ENCODE measurements at places on chromosomes 11 and 22.
A peak's percentile ranks its signal among the peaks of the same experiment; 100 is the strongest.

GRCh38 chr11:38131535-38131934 is 1533.5 kb upstream of the RAG2 start:
- no peak for DNase-seq

GRCh38 chr11:45193695-45194094 is 47.3 kb downstream of the PRDM11 start:
- no peak for DNase-seq

DNA sequence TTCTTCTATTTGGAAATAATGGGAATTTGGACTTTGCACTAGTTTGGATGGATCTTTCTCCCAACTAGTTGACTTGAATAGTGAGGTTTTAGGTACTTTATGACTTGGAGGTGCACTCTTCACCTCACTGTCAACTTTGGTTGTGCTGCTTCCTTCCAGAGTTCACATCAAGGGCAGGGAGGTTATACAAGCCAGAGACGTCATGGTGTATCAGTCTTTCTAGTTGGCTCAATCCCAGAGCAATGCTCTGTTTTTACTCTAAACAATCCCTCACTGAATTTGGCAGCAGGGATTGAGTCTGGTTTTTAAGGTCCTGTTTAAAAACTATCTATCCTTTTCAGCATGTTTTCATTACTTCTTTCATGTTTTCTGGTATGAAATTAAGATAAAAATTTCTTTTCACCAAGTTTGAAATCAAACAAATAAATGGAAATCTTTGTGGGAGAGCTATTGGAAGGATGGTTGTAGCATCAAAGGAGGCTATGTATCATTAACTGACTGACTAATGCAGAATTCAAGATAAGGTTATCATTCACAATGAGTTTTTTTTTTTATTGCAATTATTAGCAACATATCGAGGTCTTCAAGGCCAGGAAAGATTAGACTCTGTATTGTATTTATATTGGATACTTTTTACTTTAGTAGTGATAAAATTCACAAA is 28.0 kb upstream of the ZBED5 start:
- DNase-seq = no peak

- no peak for DNase-seq
These were observed 382 bp downstream of the RASSF10 start for GRCh38 chr11:13009476-13009920.

DNA sequence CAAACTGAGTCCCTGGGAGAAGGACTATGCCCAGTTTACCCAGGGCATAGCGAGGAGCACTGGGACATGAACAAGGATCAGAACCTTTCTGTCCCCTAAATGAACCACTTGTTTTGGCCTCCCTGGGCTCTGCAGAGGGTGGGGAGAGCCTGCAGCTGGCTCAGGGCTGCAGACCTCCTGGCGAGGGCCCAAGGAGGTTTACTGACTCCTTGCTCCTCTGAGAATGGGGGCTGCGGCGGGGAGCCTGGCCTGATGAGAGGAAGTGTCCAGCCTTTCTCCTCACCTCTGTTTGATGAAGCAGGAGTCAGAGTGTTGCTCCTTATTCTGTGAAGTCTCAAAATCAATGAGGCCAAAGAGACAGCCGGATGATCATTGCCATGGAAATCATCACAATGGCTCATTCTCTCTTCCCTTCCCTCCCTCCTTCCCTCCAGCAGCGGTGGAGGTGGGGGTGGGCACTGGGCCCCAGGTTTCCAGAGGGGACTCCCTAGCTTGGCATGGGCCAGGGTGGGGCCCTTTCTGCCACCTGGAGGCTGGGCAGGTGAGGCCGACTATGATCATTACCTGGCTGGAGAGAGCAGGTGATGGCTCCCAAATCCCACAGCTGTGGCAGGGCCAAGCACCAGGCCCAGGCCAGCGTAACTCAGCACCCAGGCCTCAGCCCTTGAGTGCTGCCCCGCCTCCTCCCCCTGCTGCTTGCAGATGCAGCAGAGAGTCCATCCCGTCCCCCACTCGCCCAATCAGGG is 169.7 kb downstream of the CEP164 start:
- DNase-seq = no peak

DNA sequence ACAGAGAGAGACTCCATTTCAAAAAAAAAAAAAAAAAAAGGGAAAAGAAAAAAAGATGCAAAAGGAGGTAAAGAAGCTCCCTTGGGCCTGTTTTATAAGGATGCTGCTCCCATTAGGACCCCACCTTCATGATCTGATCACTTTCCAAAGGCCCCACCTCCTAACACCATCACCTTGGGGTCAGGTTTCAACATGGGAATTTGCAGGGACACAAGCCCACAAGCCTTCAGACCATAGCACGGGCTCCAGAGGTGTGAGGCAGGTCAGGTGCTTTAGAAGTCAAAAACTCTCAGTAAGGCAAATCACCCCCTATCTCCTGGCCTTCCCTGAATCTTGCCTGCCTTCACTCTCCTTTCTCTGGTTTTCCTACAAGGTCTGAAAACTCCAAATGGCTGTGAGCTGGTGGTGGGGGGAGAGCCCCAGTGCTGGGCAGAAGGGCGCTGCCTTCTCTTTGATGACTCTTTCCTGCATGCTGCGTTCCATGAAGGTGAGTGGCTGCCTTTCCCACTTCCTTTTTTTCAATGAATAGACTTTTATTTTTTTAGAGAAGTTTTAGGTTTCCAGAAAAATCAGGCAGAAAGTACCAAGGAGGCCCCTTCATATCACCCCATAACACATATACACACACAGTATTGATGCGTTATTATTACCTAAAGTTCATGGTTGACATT is 13.2 kb downstream of the ASPHD2 start:
- DNase-seq = no peak

- DNase-seq = no peak
These were observed 1.6 kb upstream of the MSANTD2 start for GRCh38 chr11:124801636-124802312.

- no peak for DNase-seq
These were observed 1075.5 kb downstream of the NTM start for GRCh38 chr11:132445859-132446291.

DNA sequence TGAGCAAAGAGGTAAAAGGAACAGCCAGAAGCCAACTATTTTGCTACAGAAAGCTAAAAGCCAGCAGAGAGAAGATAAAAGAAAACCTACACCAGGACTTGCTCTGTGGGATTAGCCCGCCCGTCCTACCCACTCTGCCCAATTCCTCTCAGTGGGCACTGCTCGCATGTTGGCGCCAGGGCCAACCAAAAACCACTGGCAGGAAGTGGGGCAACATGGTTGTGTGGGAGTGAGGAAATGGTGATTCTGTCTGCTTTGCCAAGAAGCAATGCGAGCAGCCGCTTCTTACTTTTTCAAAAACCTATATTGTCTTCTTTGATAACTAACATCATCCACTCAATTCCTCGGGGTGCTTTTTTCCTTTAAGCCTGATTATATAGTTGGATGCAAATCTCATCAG is 14.2 kb upstream of the APOA1 start:
- DNase-seq = no peak

- DNase-seq = no peak
These were observed 40.2 kb downstream of the MICAL3 start for GRCh38 chr22:17984114-17984513.

DNA sequence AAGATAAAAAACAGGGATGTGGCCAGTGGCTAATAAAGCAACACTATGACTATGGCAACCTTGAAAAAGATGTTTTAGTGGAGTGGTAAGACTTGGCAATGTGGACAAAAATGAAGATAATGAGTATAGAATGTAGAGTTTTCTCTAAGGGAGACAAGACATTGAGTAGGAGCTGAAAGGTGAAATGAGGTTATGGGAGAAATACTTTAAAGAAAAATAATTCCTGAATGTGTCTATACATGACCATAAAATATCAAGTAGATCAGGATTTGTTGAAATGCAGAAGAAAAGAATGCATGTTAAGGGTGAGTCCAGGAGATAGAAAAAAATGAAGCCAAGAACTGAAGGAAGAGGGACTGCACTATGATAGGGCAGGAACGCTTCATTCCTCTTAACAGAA is 101.6 kb upstream of the CARD18 start:
- DNase-seq = no peak

- DNase-seq = no peak
These were observed 16.8 kb downstream of the NUCB2 start for GRCh38 chr11:17293311-17293710.

DNA sequence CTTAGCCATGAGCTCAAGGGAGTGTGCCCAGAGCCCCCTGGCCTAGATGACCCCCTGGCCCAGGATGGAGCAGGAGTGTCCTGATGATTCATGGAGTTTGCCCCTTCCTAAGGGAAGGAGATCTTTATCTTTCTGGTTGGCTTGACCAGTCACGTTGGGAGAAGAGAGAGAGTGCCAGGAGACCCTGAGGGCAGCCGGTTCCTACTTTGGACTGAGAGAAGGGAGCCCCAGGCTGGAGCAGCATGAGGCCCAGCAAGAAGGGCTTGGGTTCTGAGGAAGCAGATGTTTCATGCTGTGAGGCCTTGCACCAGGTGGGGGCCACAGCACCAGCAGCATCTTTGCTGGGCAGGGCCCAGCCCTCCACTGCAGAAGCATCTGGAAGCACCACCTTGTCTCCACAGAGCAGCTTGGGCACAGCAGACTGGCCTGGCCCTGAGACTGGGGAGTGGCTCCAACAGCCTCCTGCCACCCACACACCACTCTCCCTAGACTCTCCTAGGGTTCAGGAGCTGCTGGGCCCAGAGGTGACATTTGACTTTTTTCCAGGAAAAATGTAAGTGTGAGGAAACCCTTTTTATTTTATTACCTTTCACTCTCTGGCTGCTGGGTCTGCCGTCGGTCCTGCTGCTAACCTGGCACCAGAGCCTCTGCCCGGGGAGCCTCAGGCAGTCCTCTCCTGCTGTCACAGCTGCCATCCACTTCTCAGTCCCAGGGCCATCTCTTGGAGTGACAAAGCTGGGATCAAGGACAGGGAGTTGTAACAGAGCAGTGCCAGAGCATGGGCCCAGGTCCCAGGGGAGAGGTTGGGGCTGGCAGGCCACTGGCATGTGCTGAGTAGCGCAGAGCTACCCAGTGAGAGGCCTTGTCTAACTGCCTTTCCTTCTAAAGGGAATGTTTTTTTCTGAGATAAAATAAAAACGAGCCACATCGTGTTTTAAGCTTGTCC is 14.3 kb downstream of the ADORA2A start:
- DNase-seq = no peak

GRCh38 chr11:46238078-46238966 is 39.1 kb upstream of the CREB3L1 start:
- DNase-seq = no peak

GRCh38 chr11:58578136-58578634 is 678 bp upstream of the ZFP91 start:
- peak; percentile 99 for DNase-seq

GRCh38 chr11:69730500-69730899 is 26.7 kb upstream of the FGF19 start:
- DNase-seq = no peak

Data from urinary bladder (tissue), 4 donors.